ENCODE measurements at places on chromosomes 11 and 22.
A peak's percentile ranks its signal among the peaks of the same experiment; 100 is the strongest.

GRCh38 chr22:44458044-44459020 is 39.7 kb downstream of the RTL6 start:
- DNase-seq, result no peak

GRCh38 chr11:122215244-122215992 is 99.4 kb upstream of the BLID start:
- DNase-seq, result peak; percentile 64

DNA sequence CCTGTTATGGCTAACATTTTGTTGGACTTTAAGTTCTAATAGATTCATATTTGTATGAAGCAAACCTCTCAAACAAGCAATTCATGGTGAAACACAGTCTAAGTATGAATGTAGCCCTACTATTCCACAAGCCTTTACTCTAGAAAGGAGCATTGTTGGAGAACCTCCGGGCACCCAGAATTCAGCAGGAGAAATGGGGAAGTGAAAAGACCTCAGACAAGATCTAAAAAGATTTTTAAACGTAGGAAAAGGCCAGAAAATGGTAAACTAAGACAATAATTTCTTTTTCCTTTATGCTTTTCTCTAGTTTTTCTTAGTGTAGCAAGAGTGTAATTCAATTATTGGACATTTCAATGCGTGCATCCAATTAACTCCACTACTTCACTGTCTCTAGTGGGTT is 426.4 kb downstream of the INSC start:
- no peak for DNase-seq

DNA sequence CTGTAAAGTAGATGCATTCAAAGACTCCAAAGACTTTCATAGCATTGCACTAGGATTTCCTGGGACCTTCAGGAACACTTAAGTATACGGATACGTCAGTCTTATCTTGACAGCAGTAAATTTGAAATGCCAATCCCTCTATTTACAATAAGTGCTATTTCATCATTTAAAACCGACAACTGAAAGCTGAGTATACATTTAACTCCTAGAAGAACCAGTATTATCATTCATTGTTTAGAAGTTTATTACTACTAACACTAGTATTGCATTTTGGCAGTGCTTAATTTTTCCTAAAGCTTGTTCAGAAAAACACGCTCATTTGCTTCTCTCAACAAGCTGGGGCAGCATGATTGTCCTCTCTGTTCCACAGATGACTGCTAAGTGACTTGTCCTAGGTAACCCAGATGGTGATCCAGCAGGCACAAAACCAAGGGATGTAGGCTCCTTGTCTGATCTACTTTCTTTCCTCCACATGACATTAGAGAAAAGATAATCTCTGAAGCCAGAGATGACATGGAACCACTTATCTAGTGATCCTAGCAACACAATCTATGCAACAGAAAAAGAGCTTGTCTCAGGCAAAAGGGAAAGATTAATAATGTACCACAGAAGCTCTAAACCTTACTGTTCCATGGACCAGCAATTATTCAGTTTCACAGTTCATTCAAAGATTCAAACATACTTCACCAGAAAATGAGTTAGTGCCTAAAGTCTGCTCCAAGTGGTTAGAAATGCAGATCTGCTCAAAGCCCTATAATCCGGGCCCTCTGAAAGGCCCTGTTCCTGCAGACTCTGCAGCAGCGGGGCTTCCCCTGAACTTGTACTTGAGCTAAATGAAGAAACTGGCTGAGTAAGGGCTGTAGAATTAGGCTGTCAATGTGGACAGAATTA is 5.2 kb downstream of the MAML2 start:
- DNase-seq, result peak; percentile 44

DNA sequence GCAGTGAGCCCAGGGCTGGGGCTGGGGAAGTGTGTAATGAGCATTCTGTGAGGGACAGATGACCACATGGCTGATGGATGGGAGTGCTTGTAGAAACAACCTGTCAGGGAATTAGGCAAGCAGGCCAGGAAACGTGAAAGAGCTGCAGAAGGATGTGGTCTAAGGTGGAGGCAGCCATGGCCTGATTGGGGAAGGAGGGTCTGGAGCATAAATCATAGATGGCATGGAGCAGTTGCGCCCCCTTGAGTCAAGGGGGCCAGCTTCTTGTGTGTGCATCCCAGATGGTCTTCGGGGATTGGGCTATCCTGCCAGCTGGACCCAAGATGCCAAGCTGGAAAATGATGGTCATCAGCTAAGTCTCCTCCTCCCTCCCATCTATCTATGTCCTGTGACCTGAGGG is 119.4 kb upstream of the CLPB start:
- DNase-seq, result no peak

DNA sequence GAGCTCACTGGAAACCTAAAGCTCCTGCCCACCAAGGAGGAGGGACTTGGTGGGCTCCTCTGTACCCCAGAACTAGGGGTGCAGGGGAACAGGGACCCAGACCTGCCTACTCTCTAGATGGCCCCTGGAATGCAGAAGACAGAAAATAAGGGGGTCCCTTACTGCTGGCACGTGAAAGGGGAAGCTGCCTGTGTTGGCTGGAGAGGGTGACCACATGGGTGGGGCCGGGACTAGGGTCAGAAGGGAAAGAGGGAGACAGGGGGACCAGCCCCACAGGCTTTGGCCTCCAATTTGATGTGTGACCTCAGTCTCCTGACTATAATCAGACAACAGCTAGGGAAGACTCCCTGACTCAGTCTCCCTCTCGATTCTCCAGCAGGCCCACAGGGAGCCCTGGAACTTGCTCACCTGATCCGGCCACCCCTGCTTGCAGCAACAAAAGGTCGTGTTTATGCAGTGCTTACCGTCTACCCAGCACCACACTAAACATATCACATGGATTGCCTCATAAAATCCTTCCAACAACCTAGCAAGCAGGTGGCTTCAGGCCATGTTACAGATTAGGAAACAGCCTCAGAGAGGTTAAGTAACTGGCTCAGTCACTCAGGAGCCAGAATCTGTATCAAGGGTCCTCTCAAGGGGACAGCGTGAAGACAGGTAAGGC is 10.2 kb downstream of the ARAP1 start:
- DNase-seq, result no peak

GRCh38 chr22:32355760-32356159 is 1.9 kb upstream of the RFPL3 start:
- no peak for DNase-seq
